ENCODE measurements at places on chromosomes 11 and 22. TPM values are rescaled to one million over a fixed set of nuclear protein-coding genes. Genes with fewer than 3 reads are reported as not detected.

Gene C1QTNF5
- total RNA-seq = not detected

Gene NPAS4
- not detected for total RNA-seq

Gene MTNR1B
- not detected for total RNA-seq

Gene KRTAP5-8
- not detected for total RNA-seq

Gene PATE2
- total RNA-seq = not detected

Gene C11orf86
- 43.6 TPM for total RNA-seq

Gene CATSPER1
- 2.1 TPM for total RNA-seq

Gene AQP11
- total RNA-seq = 2.3 TPM

Gene SLC5A4
- not detected for total RNA-seq
